ENCODE measurements at places on chromosomes 2 and 18. TPM values are rescaled to one million over a fixed set of nuclear protein-coding genes. Genes with fewer than 3 reads are reported as not detected.

The RNF152 gene
- 90.5 TPM for total RNA-seq

The HOXD1 gene
- total RNA-seq, result under 0.01 TPM

The RTP5 gene
- not detected for total RNA-seq

The TMEM247 gene
- not detected for total RNA-seq
